ENCODE measurements at places on chromosomes 11 and 22.

GRCh38 chr11:34747251-34747650 is 126.4 kb downstream of the EHF start:
- no peak for DNase-seq

GRCh38 chr22:26124991-26125725 is 44.1 kb upstream of the SEZ6L start:
- no peak for DNase-seq

DNA sequence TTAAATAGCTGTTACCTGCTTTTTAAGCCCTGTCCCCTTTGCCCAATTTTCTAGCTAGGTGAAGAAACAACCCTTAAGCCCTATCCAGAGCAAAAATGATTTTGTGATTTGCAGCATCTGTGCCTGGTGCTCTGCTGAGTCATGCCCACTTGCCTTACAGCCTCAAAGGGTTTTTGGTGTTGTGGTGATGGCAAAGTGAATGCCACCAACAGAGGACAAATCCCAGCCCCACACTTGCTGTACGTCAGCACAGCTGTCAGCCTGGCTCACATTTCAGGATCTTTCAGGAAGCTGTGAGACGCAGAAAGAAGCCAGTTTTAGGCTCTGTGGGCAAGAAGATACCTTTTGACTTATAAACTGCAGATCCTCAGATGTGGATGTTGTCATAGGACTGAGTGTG is 401.7 kb downstream of the TENM4 start:
- DNase-seq, result peak; percentile 27

- no peak for DNase-seq
Observed at GRCh38 chr11:46105926-46106325, 15.3 kb downstream of the PHF21A start.

- no peak for DNase-seq
Observed at GRCh38 chr22:37202716-37203115, 9.6 kb downstream of the SSTR3 start.

DNA sequence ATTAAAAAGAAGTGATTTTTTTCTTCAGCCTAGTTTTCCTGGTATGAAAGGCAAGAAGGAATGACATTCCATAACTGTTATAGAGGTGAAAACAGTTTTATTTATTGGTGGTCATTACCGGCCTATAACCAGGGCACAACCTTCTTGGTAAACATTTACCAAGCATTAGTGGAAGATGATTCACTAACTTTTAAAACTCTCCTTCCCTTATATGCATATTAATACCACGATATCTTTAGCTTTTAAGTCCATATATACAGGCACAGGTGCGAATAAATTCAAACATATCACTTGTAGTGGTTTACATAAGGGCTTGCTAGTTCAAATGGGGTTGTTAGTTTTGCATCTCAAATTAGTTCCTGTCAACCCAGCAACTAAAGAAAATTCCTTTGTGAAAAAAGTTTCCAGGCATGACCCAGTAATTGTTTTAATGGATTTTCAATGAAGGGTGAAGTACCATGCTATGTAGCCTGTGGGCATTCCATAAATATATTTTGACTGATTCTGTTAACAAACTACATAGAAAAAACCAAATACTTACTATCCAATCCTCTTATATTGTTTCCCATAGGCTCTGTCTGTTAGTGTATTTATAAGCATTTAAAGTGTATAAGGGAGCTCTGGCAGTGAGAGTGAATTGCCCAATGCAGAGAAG is 30.6 kb upstream of the ROBO3 start:
- no peak for DNase-seq

DNA sequence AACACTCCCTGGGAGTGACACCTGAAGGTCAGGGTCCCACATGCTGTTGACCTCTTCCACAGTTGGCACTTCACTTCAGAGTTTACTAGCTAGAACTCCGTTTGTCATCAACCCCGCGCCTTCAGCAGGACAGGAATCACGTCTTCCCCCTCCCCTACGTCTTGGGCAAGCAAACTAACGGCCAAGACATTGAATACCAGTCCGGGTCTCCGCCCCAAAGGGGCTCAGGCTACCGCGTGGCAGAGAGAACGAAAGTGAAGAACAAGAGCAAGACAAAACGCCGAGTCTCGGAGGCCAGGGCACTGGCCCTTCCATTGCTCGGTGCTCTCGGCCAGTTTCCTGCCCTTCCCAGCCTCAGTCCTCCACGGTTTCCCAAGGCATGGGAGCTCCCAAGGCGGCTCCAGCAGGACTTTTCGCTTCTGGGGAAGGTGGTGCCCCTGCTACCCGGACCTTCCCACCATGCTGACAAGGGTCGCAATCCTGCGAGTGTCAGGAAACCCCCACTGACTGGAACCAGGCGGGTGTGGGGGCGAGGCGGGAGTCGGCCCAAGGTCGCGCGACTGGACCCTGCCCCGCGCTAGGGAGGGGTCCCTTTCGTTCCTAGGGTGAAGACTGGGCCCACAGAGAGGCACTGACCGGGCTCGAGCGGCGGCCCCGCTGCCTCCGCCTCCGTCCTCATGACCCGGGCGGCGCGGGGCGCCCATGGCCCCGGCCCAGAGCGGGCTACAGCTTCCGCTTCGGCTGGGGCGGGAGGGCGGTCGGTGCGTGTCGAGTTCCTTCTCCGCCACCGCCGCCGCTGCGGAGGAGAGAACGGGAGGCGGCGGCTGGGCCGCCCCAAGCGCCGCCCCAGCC is at the start of gene GUCD1:
Gene GUCD1 (minus strand): TSS at position 826 of the 852 bp plus-strand sequence. CDS start 147 bp downstream, at position 679.
- peak; percentile 51 for DNase-seq

- peak; percentile 89 for DNase-seq
Observed at GRCh38 chr11:102237096-102237735, 80.1 kb upstream of the BIRC3 start.

GRCh38 chr11:60922906-60923305 is 1.4 kb upstream of the TMEM132A start:
- DNase-seq, result no peak

- no peak for DNase-seq
Observed at GRCh38 chr11:21511835-21512440, 680.9 kb upstream of the ANO5 start.

DNA sequence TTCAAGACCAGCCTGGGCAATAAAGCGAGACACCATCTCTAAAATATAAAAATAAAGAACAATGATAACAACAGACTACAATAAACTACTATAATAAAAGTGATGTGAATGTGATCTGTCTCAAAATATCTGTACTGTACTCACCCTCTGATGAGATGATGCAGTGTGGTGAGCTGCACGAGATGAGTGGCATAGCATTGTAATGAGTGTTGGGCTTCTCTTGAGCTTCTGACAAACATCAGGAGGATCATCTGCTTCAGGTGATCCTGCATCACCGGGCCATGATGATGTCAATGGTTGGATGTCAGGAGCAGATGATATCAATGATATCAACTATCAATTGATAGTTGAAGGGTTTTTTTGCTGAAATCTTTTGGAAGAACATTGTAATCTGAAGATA is 52.4 kb upstream of the INCENP start:
- no peak for DNase-seq

DNA sequence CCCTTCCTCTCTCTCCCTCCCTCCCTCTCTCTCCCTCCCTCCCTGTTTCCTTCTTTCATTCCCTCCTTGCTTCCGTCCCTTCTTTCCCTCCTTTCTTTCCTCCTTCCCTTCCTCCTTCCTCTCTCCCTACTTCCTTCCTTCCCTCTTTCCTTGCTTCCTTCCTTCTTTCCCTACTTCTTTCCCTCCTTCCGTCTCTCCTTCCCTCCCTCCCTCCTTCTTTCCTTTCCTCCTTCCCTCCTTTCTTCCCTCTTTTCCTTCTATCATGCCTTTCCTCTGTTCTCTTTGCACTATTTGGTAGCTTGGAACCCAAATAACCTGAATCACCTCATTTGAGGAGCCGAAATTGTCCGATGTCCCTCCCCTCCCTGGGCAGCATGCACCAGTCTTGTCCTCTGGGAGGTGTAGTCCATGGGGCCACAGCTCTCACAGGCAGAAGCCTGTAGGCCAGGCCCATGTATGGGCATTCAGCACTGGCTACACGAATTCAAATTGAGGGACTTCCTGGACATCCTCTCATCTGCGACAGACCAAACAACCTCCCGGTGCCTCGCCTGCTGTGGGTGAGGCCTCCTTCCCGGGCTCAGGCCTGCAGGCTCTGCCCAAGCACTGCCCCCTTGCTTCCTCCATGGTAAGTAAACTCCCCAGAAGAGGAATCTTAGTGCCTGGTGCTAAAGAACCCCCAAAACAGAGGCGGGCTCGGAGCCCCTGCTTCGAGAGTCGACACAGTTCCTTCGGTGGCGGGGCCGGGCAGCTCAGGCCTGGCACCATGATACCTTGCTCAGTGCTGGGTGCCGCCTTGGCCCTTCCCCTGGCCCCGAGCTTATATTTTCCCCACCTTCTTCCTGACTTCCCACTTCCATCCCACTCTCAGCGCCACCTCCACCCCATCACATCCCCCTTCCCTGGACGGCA is 454.1 kb upstream of the CADM1 start:
- DNase-seq, result no peak

GRCh38 chr11:15884777-15885540 is 471.4 kb downstream of the SOX6 start:
- DNase-seq, result no peak

GRCh38 chr11:128246364-128246801 is 341.0 kb downstream of the ETS1 start:
- peak; percentile 76 for DNase-seq

- no peak for DNase-seq
Observed at GRCh38 chr11:95284057-95285052, 53.4 kb upstream of the SESN3 start.

- peak; percentile 90 for DNase-seq
Observed at GRCh38 chr11:47616726-47617416, 22.7 kb upstream of the C1QTNF4 start.

GRCh38 chr11:116511684-116512083 is 261.1 kb downstream of the BUD13 start:
- no peak for DNase-seq

GRCh38 chr11:115256397-115257197 is 247.6 kb downstream of the CADM1 start:
- no peak for DNase-seq

DNA sequence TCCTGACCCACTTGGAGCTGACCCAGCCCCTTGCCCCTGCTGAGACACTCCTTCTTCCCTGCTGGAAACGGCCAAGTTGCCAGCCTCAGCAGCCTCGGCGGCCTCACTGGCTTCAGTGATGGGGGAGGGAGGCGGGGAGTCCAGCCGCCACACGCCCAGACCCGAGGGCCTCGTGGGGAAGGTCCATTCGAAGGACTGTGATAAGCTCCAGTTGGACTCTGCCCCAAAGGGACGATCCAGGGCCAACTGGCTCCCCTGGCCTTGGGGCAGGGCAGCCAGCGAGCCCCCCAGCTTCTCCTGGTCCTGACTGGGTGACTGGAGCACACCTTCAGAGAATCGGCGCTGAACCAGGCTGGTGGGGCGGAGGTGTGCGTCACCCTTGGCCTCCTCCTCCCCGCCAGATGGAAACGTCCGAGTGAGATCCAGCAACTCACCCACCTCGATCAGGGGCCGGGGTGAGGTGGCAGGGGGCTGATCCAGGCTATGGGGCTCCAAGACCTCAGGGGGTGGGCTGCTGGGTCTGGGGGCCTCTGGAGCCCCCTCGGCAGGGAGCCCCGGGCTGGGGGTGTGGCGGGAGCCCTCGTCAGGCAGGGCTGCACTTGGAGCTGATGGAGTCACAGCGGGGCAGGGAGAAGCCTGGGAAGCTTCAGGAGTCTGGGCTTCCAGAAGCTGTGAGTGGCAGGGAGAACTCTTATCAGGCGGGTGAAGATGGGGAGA is 11.5 kb downstream of the TNKS1BP1 start:
- DNase-seq, result no peak

DNA sequence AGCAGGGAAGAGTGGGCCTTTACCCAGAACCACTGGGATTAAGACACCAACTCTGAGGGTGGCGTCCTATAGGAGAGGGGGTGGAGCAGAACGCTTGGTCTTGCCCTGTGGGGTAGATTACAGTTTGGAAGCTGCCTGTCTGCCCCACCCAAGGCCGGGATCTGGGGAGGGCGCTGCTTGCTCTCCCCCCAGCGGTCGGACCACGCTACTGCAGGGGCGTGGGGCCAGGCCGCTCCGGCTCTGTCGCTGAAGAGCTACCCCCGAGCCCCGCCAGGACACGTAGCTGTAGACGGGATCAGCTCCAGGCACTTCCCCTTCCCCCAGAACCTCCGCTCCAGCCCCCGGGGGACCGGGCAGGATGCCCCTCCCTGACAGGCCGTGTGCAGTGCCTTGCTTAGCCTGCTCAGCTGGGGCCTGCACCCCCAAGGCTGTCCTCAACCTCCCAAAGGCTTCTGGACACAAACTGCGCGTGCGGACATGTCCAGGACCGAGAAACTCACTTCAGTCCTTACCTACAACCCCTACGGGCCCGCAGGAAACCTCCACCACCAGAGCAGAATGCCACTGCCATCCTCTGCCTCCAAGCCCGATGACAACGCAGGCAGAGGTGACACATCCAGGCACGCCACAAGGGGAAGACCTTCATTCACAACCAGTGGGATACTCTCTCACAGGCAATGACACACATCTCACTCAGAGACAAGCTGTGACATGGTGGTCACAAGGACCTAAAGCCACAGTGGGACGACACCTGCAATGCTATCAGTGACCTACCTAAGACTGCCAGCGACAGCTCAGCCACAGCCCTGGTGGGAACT is 3.6 kb downstream of the AHNAK start:
- DNase-seq, result peak; percentile 81

DNA sequence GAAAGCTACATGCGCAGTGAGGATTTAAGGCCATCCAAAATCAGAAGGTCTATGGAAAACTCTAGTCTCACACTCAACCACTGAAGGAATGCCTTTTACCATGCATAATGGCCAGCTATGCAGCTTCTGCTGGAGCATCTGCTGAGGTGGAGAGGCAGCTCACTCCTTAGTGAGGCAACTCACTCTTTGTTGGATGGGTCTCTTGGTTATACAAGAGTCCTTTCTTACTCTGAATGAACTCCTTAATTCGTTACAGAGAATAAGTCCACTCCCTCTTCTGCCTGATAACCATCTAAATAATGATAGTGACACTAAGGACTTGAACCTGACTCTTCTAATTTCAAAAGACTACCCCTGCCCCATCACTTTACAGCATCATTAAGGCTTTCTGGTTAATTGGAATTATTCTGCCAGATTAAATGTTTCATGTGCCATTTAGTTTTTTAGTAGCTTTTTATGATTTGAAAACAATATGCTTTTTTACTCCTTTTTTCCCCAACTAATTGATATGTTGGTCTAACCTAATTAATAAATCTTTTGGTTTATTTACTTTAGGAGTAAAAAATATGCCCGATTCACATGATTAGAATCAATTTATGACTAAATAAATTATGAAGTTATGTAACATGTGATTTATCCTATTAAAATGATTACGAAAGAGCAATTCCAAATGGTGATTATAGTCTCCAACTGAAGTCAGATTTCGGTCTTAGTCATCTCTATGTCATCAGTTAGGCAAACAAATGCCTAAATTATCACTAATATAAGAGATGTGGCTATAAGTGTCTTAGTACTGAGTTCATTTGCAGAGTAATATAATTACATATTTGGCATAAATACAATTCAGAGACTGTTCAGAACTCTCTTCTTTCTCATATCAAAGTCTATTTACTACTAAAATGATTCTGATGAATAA is 286.7 kb upstream of the CCDC90B start:
- DNase-seq, result peak; percentile 36
